RCC 7860 (cell line): ENCODE measurements at places on chromosomes 12 and 14.

- no peak for DNase-seq
Measured at GRCh38 chr12:80353254-80353653, 90.8 kb upstream of the PTPRQ start.

DNA sequence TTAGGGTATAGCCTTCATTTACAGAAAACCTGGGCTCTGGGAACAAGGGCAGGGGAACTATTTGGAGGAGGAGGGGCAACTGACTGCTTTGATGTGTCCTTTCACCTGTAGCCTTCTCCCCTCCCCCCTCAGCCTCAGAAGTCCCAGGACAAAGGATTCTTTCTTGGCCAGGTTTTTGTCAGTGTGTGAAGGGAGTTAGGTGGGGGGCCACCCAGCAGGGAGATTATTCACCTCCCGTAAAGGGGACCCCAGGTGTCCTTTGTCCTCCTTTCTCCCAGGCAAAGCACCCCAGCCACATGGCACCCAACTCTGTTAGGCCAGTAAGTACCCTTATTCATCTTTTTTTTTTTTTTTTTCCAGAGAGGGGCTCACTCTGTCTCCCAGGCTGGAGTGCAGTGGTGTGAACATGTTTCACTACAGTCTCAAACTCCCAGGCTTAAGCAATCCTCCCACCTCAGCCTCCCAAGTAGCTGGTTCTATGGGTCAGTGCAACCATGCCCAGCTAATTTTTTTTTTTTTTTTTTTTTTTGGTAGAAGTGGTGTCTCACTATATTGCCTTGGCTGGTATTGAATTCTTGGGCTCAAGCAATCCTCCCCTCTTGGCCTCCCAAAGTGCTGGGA lies 723 bp upstream of the NFE2 start:
- DNase-seq = no peak

GRCh38 chr14:76465664-76466063 lies 89.7 kb downstream of the ESRRB start:
- no peak for DNase-seq

DNA sequence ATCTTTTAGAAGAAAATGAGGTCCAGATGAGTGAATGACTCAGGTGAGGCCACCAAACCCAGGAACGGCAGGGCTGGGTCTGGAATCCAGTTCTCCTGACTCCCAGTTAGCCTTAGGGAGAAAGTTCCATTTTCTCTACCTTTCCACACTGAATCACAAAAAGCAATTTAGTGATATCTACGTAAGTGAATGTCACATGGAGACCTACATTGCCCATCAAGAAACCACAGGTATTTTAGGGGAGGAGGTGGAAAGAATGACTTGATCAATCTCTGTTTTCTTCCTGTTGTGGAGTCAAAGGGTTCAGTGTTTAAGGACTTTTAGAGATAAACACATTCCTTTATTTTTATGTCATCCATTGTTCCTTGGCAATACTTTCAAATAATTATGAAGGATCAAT lies 106.9 kb upstream of the PTPRB start:
- no peak for DNase-seq

- DNase-seq = no peak
Measured at GRCh38 chr12:62917926-62918325, 17.0 kb downstream of the PPM1H start.

DNA sequence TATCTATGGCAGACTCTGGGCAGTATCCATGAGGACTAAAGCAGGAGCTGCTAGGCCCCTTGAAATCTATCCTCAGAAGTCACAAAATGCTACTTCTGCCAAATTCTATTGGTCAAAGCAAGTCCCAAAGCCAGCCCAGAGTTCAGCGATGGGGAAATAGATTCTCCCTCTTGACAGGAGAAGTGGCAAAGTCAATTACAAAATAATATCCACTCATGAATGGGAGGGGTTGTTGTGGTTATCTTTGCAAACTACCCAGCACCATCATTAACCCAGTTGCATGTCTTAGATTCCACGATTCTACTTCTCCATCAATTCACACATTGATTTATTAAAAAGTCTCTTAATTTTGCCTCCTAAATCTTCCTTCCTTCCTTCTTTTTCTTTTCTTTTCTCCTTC lies 30.7 kb upstream of the STXBP6 start:
- no peak for DNase-seq

DNA sequence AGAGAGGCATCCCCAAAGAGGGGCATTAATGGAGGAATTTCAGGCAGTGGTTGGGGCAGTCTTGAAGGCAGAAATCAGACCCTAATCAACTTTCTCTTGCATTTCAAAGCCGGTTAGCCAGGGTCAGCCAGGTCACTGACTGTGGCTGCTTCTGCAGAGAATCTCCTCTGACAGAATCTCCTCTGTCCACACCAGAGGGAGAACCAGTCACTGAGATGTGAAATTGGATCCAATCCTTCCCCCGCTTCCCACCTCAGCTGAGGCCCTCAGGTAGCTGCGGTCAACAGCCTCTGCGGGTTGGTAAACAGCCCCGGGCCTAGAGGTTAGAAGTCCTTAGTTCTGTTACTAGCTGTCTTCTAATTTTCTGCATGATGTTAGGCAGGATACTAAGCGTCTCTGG lies 39.8 kb upstream of the NUAK1 start:
- DNase-seq = no peak

- no peak for DNase-seq
Measured at GRCh38 chr14:66081594-66082376, 404.4 kb upstream of the CCDC196 start.

GRCh38 chr12:11075642-11076041 lies 13.5 kb upstream of the TAS2R46 start:
- no peak for DNase-seq

- DNase-seq = no peak
Measured at GRCh38 chr14:102849526-102850379, 72.5 kb downstream of the TRAF3 start.

DNA sequence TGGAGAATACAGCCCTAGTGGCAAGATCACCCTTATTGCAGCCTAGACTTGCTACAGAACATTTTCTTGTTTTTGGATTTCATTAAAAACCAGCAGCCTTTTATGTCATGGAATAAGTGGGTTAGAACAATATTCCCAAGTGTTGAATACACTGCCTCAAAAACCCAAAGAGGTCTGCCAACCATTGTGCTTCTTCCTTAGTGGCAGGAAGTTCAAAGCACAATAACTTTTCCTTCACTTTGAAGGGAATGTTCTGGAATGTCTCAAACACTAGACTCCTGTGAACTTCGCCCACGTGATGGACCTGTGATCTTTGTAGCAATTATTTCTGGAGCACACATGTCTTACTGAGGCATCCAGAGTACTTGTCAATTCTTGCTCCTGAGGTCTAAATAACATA lies 8.5 kb downstream of the SLC17A8 start:
- DNase-seq = no peak

DNA sequence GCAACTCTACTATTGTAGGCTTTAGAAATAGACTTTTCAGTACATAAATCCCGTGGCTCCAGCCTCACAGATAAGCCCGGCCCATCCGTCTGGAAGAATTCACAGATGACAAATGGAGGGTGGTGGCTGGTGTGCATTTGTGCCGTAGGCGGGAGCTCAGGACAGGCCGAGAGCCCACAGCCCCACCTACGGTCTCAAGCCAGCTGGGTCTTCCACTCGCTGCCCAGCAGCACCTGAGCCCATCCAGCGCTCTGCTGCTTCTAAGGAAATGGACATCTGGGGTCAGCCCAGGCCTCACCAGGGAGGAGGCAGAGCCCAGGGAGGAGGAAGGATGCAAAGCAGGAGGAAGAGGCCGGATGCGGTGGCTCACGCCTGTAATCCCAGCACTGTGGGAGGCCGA lies 72.8 kb downstream of the KIF26A start:
- no peak for DNase-seq

GRCh38 chr12:115916910-115917668 lies 360.4 kb downstream of the MED13L start:
- no peak for DNase-seq

GRCh38 chr12:45342848-45343247 lies 127.0 kb downstream of the ANO6 start:
- no peak for DNase-seq

GRCh38 chr14:59187802-59188460 lies 536 bp upstream of the DAAM1 start:
- DNase-seq = no peak

DNA sequence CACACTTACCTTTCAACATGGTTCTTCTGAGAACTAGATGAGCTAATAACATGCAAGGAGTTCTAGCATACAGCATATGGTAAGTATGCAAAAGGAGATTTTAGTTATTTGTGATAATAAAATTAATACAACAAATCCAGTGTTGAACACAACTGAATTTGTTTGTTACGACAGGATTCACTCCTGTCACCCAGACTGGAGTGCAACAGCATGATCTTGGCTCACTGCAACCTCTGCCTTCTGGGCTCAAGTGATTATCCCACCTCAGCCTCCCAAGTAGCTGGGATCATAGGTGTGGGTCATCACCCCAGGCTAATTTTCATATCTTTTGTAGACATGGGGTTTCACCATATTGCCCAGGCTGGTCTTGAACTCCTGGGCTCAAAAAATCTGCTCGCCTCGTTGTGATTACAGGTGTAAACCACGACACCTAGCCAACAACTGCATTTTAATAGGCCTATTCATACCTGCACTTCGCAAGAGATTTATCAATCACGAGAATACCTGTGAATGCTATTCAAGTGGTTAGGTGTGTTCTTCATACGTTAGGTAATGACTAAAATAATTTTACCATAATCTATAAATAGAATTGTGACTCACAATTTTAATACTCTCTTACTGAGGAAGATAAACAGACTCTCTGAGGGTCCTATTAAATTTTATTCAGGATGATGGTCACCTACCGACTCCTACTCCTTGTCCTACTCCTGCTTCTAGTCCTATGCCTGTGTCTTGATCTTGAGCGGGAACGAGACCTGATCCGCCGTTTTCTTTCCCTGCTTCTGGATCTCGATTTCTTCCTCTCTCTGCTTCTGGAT lies 10.0 kb downstream of the RSRC2 start:
- DNase-seq = no peak

DNA sequence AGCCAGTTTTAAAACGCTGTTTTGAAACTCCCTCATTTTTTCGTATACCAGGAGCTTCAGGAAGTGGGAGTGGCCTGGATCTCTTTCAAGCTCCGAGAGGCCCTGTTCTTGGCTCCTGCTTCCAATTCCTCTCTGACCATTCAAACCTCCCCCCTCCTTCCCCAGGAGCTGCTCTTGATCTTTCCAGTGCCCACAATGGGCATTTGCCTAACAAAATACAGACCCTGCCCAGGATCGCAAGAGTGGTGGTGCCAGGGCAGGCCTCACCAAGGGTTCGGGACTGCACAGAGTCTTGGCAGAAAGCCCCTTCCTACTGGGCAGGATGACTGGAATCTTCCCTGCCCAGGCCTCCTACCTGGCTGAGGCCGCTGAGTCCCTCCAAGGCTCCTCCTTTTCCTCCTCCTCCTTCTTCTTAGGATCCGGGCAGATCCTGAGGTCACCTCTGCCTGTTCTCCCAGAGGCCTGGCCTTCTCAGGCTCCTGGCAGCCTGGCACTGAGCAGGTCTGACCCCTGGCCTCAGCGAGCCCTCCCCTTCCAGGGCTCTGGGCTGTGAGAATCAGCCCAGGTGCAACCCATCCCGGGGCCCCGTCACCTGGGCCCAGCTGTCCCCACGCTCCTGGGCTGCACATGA lies 46.9 kb upstream of the NOS1 start:
- DNase-seq = no peak

DNA sequence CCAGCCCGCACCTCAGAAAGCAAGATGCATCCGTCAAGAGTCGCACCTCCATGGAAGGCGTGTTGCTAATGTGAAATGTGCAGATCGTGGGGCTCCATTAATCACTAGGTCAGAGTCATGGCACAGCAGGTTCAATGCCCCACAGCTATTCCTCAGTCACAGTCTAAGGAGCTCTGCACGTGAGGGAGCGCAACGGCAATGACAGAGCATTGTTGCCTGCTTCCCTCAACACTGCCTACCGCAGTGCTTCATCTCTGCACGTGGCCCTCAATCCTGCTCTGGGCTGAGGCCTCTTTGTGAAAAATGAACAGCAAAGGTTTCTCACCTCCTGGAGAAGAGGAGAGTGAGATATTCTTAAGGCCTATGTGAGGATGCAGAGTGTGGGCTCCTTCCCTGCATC lies 995.2 kb upstream of the TMEM132C start:
- no peak for DNase-seq

DNA sequence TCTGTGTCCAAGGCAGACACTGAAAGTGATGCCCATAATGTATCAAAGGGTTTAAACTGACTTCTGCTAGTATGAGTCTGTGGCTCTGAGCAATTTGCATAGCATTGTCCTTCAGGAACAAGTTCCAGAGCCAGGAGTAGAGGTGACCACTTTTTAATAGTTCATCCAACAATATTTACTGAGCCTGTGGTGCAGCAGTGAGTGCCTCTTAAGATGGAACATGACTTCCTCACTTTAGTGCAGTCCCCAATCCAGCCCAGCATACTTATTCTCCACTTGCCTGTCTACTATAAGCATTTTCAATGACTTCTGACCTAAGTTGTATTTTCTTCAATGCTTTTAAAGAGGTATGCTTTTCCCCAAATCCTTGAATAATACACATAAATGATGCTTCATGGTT lies 611.3 kb downstream of the MED13L start:
- DNase-seq = no peak

DNA sequence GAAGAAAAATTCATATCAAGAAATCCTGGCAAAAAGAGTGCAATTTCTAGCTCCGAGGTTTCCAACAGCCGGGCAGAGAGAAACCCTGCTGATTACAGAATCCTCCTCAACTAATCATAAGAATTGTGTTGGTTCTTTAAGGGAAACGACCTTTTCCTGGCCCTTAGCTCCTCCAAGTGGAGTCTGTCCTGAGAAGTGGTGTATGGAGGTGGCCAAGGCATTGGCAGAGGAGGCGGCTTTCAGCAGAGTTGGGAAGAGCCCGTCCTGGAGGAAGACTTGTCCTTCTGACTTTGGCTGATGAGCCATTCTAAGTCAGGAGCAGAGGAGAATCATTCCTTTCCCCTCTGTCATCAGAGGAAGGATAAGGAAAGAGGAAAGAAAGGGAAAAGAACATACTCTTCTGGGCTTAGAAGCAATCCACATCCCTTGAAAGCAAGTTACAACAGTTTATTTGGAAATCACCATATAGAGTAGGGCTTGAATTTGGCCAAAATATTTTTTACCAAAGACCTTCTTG lies 46.5 kb upstream of the PTCSC3 start:
- no peak for DNase-seq

DNA sequence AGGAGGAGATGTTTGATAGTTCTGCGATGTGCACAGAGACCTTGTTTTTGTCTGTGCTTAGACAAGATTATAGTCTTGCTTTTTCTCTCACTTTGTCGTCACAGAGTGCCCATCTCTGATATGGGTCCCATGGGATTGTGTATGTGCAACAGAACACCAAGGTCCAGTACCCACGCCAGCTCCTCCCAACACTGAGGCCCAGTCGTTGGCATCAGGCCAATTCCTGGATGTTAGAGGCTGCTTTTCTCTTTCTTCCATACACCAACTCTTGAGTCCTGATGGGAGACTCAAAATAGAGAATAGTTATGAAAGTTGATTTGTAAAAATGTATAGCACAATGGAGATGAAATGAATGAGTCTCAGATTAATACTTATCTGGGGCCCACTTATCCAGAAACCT lies 22.7 kb upstream of the PRMT8 start:
- no peak for DNase-seq

DNA sequence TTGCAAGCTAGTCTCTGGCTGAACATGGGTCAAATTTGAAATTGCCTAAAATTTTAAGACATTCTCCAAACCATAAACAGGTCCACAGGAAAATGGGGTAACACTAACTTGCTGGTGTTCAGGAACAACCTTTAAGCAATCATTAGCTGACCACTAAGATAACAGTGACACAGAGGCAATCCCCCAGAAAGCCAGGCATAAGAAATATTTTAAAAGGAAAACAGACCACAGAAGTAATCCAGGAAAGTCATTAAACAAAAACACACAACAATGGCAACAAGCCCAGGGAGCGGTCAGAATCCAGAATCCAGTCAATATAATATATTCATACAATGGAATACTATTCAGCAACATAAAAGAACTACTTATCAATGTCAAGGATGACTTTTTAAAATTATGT lies 59.1 kb downstream of the LRP6 start:
- DNase-seq = no peak
